NCI-H1105 (cell line): ENCODE measurements at places on chromosomes 13 and 19.

GRCh38 chr13:23129331-23129730 lies 51.4 kb upstream of the SGCG start:
- no peak for DNase-seq

GRCh38 chr13:42847891-42848663 lies 66.7 kb downstream of the FAM216B start:
- DNase-seq, result no peak

GRCh38 chr13:113445791-113446487 lies 7.3 kb downstream of the ADPRHL1 start:
- DNase-seq, result no peak

GRCh38 chr19:17214508-17215126 lies 540 bp upstream of the USE1 start:
- DNase-seq, result no peak

GRCh38 chr13:112819111-112819510 lies 129.3 kb downstream of the ATP11A start:
- DNase-seq, result no peak

DNA sequence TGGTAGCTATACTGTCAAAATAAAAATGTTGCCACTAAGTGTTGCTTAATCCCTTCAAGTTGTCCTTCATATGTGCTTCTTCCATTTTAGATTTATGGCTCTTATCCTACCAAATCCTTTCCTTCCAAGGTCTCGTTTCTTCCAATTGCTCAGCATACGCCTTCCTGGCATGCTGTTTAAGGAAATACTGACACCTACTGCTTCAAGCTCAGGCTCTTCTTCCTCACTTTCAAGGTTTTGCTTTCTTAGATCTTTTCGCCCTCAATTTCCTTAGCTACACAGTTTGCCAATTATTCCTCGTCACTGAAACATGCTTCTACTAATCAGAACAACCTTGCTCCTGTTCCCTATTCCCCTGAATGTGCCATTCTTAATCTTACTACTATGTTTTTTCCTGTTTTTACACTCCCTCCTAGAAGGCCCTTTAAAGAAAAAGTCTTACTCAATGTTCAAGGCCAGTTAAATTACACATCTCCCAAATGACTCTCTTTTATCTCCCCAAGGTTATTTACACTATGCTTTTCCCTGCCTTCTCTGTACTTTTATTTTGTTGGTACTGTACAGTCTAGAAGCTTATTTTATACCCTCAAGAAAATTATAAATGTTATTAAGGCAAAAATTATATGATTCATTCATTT lies 343.1 kb downstream of the MZT1 start:
- no peak for DNase-seq

GRCh38 chr19:38685666-38686529 lies 38.4 kb downstream of the ACTN4 start:
- no peak for DNase-seq

- peak; percentile 74 for DNase-seq
Measured at GRCh38 chr19:925526-926322, at the start of gene ARID3A. Gene ARID3A, plus strand, starts transcription at chr19:926035. Its CDS starts 3,494 bp downstream, at chr19:929529.

DNA sequence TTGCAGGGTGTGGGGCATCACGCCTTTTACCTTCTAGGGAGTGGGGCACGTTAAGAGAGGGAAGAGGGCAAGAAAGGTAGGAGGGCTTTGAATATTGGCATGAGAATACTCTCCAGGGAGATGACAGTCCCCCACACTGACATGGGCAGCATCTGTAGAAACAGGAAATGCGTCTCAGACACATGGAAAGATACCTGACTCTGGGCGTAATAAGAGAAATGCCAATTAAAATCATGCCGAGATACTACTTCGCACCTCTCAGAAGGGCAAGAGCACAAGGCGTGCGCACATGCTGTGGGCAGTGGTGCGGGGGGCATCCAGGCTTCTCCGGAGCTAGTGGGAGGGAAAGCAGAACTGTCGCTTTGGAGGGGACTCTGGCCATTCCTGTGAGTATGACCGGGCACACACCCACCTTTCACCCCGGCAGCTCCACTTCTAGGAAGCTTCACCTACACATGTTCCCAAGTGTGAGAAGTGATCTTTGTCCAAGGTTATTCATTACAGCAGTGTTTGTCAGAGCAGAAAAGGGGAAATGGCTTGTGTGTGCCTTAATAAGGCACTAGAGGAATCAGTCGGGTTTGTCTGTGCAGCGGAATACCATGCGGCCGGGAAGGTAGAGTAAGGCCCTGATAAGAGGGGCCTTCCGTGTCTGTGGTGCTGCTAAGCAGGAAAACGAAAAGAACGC lies 99.5 kb downstream of the SIPA1L3 start:
- DNase-seq, result no peak

GRCh38 chr13:85806553-85807175 lies 7.4 kb upstream of the SLITRK6 start:
- peak; percentile 7 for DNase-seq

GRCh38 chr13:73464758-73465616 lies 406.2 kb downstream of the KLF5 start:
- no peak for DNase-seq

DNA sequence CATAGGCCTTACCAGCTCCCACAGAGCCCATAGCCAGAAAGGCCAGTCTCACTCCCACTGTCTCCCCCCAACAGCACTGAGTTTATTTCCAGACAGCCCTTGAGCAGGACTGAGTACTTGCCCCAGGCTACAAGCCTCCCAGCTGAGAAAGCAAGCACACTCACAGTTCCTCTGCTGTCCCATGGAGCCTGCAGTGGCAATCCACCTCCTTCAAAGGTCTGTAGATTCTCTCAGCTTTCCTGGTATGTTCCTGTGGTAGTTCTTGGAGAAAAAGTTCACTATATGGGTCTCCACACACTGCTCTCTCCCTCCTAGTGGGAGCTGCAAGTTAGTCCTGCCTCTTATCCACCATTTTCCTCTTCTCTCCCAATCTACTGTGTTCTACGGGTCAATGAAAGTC lies 728.7 kb downstream of the DIAPH3 start:
- no peak for DNase-seq

DNA sequence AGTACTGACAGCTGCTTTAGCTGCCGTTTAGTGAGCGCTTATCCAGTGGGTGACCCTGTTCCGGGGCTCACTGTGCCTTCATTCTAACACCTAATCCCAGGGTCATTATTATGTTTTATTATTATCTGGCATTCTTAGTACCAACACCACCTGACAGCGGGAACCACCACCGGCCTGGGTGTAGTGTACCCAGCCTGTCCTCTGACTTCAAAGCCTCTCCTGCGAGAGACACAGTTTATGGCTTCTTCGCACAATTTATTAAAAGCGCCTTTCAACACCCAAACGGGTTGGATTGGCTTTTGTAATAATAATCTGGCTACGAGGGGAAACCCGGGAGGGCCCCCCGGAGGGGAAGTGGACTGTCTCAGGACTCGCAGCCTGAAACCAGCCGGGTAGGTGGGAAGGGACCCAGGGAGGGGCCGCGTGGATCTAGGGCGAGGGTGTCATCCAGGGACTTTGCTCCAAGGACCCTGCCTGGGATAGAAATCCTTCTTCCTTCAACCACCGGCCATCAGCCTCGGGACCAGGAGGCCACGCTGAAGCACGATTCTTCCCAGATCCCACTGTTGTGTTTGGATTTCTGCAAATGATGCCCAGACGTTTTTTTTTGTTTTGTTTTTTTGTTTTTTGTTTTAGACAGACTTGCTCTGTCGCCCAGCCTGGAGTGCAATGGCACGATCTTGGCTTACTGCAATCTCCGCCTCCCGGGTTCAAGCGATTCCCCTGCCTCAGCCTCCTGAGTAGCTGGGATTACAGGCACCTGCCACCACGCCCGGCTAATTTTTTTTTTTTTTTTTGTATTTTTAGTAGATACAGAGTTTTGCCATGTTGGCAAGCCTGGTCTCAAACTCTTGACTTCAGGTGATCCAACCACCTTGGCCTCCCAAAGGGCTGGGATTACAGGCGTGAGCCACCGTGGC lies 1.6 kb upstream of the ZBTB7A start:
- no peak for DNase-seq

DNA sequence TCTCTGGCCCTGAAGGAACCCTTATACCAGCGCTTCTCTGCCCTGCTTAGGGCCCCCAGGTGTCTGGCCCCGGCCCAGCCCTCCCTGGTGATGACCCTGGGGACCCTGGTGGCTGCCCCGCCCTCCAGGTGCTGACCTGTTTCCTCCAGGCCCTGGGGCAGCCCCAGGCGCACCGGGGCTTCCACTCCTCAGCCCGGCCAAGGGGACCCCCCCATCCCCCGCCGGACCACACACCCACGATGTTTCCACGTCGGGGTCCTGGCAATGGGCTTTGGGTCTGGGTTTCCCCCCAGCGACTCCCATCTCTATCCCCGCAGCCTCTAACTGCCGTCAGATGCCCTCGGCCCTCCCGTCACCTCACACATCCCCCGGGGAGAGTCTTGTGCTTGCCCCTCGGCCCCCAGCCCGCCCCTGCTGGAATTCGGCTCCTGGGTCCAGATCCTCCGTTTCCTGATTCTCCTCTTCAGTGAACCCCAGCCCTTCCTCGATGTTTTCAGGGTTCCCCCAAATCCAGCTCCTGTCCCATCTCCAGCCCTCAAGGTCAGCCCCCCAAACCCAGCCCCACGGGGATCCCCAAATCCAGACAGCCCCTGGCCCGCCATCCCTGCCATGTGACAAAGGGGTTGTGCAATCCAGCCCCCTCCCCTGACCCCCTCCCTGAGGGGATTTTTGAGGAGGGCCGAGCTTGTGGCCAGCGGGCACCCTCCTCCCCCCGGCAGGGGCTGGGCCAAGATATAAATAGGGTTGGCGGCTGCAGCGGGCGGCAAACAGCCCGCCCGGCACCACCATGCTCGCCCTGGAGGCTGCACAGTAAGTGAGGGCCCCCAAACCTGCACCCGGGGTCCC lies at the start of gene SPIB:
Gene SPIB (plus strand): TSS at position 763 of the 846 bp plus-strand sequence. CDS start 25 bp downstream, at position 788.
- DNase-seq, result no peak

DNA sequence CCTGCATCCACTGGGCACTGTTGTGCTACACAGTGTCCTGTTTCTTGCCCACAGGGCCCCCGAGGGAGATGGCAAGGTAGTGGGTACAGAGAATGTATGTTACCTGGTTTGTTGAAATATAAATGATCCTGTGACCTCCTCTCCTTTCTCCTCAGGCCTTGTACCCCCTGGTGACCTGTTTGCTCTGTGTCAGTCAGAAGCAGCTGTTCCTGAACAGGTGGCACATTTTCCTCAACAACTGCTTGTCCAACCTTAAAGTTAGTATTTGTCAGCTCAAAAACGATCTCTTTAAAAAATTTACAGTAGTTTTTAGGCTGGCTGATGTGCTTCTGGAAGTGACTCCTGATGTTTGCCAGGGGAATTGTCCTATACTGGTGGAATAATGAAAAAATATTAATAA lies 105.1 kb downstream of the FRY start:
- no peak for DNase-seq

DNA sequence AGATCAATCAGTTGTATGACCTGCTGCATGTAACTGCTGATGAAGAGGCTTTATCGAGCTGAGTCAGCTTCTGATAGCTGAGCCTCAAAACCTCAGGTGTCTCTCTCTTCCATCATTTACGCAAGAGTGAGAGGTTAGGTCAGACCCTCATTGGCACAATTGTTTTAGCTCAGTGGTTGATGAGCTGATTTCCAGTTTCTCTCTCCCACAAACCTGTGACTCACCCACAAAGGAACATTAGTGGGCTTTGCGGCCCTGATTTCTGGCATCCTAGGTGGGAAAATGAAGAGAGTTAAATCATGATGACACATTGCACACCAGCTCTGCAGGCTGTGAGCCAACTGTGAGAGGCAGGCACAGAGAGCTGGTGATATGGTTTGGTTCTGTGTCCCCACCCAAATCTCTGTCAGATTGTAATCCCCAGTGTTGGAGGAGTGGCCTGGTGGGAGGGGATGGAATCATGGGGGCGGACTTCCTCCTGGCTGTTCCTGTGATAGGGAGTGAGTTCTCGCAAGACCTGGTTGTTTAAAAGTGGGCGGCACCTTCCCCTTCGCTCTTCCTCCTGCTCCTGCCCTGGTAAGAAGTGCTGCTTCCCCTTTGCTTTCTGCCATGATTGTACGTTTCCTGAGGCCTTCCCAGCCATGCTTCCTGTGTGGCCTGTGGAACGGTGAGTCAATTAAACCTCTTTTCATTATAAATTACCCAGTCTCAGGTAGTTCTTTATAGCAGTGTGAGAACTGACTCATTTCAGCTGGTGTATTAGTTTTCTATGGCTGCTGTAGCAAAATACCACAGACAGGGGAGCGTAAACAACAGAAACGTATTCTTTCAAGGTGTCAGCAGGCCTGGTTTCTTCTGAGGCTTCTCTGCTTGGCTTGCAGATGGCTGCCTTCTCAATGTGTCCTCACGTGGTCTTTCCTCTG lies 33.5 kb upstream of the TMTC4 start:
- no peak for DNase-seq

GRCh38 chr13:43156916-43157315 lies 133.5 kb downstream of the DNAJC15 start:
- DNase-seq, result no peak

DNA sequence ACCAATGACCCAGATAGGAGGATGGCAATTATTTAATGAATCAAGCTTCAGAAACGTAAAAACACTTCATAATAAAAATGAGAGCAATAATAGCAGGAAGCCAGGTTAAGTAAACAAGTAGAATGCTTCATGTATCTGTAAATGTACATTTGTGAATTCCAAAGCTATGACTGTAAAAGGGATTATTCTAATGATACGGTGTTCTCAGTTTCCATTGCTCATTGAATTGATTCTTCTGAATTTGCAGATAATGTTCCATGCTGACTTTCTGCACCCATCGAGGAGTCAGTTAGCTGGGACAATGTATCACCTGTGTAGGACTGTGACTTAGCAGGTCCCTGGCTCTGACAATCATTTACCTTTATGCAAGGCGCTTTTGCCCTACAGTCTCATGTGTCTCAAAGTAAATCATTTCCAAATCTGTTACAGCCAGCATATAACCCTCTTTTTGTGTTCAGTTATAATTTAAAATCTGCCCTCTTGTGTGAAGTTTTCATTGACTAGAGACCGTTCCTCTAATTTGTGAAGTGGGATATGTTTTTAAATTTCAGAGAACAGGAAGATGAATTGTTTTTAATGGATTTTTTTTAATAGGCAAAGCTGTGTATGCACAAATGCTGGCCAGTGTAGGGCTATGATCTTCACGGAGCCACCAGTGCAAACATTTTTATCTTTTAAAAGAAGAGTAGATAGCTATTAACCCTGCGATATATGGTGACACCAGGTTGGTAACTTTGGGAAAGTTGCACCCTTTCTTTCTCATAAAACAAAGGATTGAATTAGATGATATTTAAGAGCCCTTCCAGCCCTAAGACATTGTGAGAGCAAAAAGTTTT lies 267.1 kb downstream of the KLF5 start:
- DNase-seq, result no peak

DNA sequence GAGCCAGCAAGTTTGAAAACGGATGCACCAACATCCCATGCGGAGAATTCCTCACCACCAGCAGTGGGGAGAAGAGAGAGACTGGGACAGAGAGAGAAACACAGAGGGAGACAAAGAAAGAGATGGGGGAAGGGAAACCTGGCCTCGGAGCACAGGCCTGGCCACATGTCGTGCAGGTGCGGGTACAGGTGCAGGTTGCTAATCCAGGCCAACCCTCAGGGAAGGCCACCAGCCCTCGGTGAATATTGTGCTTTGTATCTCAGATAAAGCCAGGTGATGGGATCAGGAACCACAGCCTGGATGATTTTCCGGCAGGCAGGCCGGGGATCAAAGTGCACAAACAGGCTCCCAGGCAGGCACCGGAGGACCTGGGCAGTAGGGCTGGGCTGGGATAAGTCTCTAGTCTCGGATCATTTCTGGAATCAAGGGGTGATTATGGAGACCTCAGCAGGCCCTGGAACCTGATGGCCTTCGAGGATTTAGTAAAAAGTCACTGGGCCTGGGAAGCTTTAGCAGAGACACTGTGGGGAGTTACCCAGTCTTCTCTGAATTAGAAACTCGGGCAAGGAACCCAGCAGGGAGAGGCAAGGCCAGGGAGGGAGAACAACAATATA lies 3.7 kb downstream of the GAS6 start:
- DNase-seq, result no peak

- DNase-seq, result peak; percentile 64
Measured at GRCh38 chr19:18946918-18947317, 5.9 kb upstream of the HOMER3 start.
